ENCODE measurements at places on chromosomes 16 and 17.
A peak's percentile ranks its signal among the peaks of the same experiment; 100 is the strongest.

DNA sequence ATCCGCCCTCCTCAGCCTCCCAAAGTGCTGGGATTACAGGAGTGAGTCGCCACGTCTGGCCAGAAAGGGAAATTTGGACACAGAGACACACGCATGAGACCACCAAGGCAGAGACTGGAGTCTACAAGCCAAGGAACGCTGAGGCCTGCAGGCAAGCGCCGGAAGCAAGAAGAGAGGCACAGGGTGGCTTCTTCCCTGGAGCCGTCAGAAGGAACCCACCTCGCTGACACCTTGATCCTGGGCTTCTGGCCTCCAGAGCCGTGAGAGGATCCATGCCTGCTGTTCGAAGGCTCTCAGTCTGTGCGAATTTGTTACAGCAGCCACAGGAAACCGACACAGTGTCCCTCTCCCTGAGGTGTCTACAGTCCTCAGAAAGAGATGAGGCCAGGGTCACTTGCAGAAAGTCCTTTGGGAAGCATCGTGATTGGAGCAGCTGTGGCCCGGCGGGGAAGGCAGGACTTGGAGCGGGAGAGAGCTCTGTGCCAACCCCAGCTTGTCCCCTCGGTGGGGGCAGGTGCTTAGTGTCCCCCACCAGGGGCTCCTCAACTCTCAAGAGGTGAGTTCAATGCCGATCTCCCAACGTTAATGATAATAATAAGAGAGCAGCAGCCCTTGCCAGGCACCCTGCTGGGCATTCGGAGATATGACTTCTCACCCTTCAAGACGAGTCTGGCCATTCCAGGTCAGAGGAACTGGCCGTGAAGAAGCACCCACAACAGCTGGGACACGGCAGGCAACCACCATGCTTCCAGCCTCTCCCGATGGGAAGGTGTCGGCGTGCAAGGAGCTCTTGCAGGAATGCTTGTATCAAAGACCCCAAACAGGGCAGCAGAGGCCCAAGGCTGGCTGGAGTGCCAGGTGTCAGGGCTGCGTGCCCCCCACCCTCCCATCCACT lies 68.4 kb upstream of the TNRC6C start:
- no peak for DNase-seq

DNA sequence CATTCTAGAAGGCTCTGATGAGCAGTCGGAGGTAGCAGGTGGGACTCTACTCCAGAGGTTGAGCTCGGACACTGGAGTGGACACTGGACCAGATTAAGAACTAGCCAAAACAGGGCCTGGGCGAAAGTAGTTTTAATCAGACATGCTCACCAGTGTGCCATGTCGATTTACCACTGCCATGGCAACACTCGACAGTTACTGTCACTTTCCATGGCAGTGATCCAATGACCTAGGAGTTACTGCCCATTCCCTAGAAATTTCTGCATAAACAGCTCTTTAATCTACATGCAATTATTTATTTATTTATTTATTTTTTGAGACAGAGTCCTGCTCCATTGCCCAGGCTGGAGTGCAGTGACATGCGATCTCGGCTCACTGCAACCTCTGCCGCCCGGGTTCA lies 7.2 kb upstream of the METTL9 start:
- no peak for DNase-seq

- no peak for DNase-seq
Measured at GRCh38 chr17:2051061-2051932, 3.6 kb upstream of the HIC1 start.

- peak; percentile 81 for DNase-seq
Measured at GRCh38 chr16:14015948-14016347, 55.2 kb upstream of the MRTFB start.

DNA sequence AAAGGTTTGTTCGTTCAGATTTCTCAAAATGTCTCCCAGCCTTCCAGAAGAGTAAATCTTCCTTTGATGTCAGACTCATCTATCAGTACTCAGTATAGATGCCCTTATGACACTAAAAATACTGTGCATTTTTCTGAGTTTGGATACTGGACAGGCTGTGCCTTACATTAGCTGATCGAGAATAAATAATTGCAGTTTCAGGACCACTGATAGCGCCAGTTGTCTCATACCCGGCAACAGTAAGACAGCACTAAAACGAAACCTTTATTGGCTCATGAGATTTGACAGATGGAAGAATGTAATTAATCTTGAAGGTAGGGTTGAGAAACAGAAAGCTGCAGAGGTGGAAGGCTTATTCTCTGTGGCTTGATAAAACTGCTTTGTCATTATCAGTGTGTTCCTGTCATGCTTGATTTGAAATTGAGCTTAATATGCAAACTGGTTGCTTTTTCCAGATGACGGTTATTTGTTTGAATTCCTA lies 1.2 kb downstream of the ATP6V0A1 start:
- DNase-seq, result no peak

DNA sequence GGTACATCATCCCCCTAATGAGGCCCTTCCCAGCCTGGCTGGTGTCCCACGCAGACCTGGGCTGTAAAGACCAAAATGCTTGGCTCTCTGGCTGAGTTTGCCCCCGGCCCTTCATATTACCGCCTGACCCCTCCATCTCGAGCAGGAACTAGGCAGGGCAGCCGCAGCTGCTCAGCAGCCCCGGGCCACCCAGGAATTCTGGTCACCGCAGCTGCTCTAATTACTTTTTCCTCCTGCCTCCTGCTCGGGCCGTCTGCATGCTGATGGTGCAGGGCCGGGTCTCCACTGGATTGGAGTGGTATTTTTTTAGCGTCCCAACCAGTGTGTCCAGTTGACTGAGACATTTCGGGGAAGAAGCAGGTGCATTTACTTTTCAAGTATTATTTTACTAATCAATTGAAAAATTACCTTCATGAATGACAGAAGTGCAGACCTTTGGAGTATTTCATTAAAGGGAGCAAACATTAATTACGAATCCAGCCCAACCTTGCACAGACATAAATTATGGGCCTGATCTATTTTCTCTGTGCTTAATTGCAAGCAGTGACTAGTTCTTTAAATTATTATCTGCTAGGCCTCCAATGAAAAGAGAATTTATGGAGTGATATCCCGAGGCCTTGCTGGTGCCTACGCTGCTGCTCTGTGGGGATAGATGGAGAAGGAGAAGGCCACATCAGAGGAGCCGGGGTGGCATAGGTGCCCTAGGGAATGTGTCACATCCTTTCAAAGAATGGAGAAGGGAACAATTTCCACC lies 176.2 kb downstream of the CYLD start:
- no peak for DNase-seq

DNA sequence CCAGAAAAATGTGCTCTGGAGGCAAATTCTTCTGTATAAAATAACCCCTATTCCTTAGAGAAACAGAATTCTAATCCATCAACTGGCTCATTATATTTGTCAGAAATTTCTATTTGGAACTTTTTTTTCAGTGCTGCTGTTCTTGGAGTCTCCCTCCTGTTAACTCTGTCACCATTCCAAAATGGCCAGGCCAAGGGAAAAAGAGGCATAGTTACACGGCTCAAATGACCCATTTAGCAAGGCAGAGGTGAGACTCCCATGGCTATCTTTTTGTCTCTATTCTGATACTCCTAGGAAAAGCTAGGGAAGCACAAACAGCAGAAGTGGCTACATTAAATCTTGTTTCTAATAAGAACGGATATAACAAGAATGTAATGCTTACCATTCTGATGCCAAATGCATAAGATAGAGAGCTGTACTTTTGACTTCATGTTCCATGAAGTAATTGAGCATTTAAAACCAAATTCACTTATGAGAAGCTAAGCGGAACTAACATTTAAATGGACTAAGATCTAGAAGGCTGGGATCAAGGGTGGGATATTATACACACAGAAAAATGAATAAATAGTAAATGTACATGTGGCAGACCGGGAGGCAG lies 64.4 kb upstream of the CORO6 start:
- no peak for DNase-seq

All from BJ (cell line).